ENCODE measurements at places on chromosomes 1 and 21.

DNA sequence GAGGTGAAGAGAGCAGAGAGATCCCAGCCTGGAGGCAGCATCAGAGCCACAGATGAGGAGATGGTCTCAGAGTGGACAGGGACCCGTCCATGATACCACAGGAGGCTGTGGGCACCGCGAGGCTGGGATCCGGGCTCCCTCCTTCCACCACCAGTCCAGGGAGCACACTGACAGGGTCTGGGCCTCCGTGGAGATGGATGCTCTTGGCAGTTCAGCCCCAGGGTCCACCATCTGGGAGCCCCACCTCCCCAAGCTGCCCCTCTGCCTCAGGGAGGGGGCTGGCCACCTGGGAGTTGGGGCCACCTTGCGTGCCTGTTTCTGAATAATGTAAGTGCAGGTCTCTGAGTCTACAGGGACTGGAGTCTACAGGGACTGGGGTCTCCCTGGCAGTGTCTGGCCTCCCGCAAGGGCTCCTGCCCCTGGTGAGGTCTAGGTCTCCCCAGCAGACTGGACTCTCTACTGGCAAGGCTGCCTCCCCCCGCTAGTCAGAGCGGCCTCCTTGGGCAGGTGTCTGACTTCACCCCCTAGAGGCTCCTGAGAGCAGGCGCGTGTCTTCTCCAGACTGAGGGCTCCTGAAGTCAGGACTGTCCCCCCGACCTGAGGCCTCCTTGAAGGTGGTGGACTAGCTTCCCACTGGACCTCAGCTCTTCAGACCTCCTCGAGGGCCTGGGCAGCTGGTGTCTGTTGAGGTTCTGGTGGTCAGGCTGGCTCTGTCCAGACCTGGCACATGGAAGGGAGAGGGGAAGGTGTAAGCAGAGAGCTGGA, 218.5 kb downstream of the PTPRU start:
- no peak for DNase-seq

- DNase-seq: no peak
Observed at GRCh38 chr1:3009021-3009420, 12.2 kb upstream of the ACTRT2 start.

- DNase-seq: no peak
Observed at GRCh38 chr1:214506972-214507431, 44.4 kb downstream of the PTPN14 start.

GRCh38 chr21:15966231-15966630, 236.4 kb downstream of the USP25 start:
- no peak for DNase-seq

DNA sequence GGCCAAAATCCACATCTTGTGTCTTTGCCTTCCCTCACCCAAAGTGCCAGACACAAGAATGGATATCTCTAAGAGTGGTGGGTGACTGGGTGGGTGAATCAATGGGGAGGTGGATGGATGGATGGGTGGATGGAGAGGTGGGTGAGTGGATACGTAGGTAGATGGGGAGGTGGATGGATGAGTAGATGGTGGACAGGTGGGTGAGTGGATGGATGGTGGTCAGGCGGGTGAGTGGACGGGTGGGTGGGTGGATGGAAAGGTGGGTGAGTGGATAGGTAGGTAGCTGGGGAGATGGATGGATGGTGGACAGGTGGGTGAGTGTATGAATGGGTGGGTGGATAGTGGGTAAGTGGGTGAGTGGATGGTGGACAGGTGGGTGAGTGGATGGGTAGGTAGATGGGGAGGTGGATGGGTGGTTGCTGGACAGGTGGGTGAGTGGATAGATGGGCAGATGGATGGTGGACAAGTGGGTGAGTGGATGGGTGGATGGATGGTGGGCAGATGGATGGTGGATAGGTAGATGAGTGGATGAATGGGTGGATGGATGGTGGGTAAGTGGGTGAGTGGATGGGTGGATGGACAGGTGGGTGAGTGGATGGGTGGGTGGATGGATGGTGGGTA, 34.2 kb downstream of the SLC19A1 start:
- no peak for DNase-seq

- no peak for DNase-seq
Observed at GRCh38 chr1:235843461-235843961, 23.2 kb downstream of the LYST start.

GRCh38 chr1:180311011-180311730, 81.1 kb downstream of the LHX4 start:
- no peak for DNase-seq

Measured in activated T-cell treated with anti-CD3 and anti-CD28 coated beads for 1 hour (primary cell).